ENCODE measurements at places on chromosomes 5 and 9.

GRCh38 chr9:99762470-99762869, 59.2 kb upstream of the NR4A3 start:
- no peak for DNase-seq

DNA sequence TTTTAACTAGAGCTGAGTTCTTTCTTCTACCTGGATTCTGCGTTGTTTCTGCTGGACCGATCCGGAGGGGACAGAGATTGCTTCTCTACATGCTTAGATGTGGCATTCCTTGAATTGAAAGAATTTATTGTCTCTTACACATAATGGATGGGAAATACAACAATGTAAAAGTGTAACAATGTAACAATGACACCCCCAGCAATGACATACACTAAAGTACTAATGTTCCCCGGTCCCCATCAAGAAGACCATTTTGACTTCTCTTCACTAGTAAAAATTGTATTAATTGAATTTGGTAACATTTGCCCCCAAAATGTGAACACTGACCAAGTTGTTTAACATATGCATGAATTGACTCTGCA, 760.2 kb downstream of the TAF11L14 start:
- no peak for DNase-seq

DNA sequence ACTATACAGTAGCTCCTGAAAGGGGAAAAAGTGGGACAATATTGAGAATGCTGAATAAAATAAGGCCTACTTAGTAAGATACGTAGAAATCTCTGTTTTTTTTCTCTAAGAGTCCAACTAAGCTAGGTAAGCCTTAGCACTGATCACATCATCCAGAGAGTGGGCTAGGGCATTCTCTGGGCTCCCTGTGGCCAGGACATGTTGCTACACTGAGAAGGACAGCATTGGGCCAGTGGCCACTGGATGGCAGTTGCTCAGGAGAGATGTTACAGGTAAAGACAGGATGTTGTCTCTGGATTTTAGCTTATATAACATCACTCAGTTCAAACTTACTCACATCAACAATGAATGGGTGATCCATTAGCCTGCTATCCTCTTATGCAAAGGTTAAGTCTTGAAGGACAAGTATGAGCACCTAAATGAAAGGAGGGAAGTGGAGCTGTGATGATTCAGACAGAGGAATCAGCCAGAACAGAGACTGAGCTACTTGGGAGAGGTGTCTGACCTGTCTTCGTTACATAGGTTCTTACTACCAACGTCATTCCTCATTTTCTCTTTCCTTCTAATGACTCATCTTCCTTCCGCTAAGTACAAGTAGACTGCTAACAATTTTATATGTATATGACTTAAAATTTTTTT, 226.6 kb upstream of the ADCY2 start:
- DNase-seq: no peak

GRCh38 chr5:57041570-57041969, 89.6 kb upstream of the MIER3 start:
- no peak for DNase-seq

DNA sequence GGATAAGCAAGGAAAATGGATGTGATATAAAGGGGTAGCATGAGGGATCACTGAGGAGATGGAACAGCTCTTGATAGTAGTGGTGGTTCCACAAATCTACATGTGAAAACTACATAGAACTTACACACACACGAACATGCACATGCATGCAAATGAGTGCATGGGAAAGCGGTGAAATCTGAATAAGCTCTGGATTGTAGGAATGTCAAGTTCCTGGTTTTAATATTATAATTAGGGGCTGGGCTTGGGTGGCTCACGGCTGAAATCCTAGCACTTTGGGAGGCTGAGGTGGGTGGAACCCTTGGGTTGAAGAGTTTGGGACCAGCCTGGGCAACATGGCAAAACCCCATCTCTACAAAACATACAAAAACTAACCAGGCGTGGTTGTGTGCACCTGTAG, 13.1 kb upstream of the PDCL start:
- DNase-seq: no peak

- DNase-seq: peak; percentile 33
Observed at GRCh38 chr5:108753331-108753730, 5.6 kb downstream of the FER start.

- DNase-seq: no peak
Observed at GRCh38 chr9:21997480-21997879, 2.9 kb downstream of the CDKN2B-AS1 start.

Data from H4 (cell line).